ENCODE measurements at places on chromosomes 7 and 10.

DNA sequence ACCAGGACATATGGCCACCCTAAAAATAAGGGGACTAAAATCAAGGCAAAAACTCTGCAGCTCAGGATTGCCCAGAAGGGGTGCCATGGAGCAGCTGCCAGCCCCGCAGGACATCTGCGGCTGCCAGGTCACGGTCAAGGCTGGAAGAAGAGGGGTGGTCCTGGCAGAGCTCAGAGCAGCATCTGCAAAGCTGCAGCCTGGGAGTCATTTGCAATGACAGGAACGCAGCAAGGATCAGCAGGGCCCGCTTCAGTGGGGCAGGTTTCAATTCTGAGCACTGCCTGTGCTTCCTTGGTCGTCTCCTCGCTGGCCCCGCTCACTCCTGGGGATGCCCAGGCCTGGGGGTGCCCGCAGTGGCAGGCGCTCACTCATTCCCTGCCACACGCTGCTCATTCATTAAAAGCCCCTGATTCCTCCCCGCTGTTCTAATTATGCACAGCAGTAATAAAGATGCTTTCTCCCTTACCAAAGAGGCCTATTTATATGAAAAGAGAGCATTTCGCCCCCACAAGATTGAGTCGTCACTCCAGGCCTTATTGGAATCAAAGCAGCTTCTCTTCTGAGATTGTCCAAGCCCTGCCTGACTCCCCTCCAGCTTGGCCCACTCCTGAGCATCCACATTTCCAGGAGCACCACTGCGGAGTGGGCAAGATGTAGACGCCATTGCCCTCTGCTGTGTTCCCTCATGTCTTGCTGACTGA is 4.6 kb downstream of the HSPA12A start:
- peak; percentile 19 for DNase-seq

- DNase-seq, result peak; percentile 52
Measured at GRCh38 chr7:123916240-123916724, 8.8 kb upstream of the SPAM1 start.

DNA sequence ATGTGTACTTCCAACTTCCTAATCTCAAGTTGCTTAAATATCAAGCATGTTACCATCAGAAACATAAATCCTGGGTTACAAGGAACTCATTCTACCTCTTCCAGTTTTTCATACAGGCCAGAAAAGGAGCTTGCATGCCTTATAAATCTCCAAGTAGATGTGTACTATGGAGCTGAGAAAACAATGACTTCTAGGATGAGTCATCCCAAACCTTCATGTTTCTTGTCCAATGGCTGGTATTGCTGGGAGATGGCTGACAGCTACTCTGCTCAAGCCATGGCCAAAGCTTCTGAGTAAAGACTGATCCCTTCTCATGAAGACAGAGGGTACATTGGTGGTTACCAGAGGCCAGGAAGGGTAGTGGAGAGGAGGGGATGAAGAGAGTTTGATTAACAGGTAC is 8.6 kb downstream of the RAPGEF5 start:
- DNase-seq, result peak; percentile 22

DNA sequence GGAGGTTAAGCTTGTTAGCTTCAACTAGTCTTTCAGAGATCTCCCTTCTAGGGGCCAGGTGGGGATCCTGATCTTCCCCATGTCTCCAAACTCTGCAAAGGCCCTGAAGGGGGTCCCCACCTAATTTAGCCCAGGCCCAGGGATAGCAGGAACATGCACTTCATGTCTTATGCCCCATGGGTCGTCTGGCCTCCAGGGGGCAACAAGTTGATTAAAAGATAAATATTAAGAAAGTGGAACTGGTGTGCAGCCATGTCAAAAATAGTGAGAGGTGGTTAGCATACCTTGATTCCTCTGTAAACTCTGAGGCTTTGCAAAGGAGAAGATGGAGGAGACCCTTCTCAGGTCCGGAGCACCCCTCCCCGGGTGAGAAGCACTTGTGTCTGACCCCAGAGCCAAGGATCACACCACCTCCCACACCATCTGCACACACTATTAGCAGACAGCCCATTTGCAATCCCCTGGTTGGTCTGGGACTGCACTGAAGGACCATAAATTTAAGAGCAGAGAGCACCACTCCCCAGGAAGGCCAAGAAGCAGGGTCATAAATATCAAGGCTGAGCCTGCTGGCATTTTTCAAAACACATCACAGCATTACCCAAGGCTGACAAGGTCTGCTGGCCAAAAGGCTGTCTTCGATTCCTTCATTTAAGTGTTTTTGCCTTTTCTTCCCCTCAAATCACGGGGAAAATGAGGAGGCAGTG is 44.2 kb upstream of the LRRC18 start:
- DNase-seq, result no peak

DNA sequence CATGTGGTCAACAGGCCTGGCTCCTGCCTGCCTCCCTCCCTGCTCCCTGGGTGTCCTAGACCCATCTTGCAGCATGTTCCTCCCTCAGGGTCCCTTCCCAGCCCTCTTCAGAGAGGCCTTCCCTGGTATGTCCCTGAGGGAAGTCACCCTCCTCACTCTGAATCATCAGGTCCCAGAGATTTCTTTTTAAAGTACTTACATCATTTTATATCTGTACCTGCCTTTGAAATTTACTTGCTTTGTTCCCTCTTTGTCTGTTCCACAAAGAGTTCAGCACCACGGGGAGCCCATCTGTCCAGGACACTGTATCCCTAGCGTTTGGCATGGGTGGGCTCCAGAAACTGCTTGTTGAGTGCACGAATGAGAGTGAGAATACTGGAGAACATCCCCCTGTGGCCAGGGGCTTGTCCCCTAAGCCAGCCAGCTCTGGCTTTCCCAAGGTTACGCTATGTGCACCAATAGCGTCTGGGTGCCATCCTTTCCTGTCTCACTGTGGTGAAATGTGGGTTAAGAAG is 50.6 kb upstream of the IGFBP3 start:
- no peak for DNase-seq

DNA sequence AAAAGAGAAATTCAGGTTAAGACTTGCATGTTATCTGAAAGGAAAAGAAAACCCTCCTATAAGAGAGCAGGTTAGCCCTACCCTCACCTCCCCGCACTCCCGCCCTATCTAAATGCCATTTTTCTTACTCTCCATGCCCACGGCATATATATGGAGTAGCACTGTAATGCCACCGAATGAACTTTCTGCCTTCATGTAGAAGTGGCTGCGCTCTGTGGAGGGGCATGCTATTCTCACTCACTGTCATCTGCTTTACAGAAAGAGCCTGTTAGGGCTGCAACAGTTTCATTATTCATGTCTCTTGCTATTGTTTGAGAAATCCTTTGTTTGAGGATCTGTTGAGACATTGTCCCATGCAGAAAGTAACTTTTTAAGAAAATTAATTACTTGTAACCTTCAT is 1190.6 kb downstream of the SORCS1 start:
- DNase-seq, result no peak

DNA sequence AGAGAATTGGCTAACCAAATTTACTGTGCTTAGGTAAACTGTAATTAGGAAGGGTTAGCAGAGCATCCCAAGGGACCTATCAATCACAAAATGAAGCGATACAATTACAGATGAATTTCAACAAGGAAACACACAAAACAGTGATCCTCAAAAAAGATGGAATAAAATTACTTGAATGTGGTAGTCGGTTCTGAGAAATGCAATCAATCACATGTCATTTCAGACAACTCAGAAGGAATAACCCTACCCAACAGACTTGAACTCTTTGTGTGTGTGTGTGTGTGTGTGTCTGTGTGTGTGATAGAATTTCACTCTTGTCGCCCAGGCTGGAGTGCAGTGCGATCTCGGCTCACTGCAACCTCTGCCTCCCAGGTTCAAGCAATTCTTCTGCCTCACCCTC is 43.5 kb downstream of the ST8SIA6 start:
- DNase-seq, result no peak

DNA sequence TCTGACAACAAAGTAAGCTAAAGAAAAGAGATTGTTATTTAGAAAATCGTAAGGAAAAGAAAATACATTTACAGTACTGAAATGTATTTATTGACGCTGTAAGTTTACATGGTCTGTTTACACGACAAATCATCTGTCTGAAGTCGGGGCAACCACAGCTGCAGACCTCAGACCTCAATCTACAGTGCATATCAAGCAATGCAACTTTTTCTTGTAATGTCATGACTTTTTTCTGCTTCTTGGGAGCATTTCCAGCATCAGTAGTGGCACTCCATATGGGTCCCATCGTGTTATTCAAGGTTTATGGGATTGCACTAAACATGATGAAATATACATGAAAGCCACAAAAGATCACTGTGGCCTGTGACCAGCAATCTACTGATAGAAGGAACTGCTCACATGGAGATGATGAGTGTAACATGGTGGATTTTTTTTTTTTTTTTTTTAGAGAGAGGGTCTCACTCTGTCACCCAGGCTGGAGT is 77.1 kb downstream of the MTPN start:
- DNase-seq, result no peak

DNA sequence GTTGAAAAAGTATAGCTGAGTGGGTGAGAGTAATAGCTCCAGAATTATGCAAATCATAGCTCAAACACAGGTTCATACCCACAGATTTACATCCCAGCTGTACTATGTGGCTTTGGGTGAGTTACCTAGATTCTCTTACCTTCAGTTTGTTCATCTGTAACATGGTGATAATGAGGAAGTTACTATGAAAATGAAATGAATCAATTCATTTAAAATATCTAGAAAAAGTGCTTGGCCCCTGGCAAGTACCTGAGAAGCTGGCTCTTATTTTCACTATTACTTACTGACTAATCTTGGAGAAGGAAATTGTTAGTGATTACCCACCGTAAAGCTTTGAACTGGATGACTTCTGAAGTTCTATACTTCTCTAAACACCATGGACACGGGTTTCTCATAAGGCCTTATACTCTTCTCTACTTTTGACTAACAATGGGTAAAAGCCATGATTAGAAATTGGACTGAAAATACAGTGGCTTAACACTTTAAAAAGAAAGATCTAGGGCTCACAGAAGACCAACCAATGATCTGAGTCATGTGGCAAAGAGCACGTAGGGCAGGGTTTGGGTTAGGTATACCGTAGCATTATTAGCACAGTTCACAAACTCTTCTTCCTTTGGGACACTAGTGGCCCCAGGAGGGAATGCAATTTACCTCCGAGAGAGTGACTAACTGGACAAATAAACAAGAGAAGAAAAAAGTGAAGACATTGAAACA is 149.2 kb downstream of the PLPP4 start:
- DNase-seq, result peak; percentile 8

DNA sequence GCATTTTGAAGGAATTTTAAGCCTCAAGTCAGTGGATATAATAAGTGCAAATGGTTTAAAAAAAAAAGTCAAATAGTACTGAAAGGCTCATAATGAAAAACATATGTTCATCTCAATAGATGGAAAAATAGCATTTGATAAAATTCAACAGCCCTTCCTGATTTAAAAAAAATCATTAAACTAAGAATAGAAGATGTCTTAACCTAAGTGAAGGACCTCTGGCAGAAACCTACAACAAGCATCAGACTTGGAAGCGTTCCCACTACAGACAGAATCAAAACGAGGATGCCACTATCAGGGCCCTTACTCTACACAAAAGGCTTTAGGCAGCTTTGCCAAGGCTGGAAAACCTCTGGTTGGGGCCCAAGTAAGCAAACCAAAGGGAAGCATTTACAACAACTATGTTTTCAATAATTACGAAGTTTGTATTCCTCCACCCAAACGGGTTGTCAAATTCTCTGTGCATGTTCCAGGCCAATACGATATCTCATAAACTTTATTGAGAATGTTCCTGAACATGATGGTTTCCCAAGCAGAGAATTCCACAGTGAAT is 45.1 kb downstream of the CYTH3 start:
- DNase-seq, result peak; percentile 76

DNA sequence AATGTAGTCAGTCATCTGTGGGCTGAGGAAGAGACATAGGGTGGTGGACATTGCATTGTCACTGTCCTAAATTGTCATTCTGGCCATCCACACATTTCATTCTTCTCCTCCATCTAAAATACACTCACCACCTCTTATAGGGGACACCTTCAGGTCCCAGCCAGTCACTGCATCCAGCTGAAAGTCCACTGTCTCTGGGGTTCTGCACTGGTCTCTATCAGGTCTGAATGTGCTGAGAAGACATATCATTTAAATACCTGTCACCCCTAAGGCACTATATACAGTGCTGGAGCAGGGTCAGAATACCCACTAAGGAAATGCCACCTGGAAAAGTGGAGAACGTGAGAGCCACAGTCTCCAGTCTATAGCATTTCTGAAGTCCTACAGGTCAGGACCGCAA is 29.6 kb downstream of the SH2D4B start:
- DNase-seq, result no peak

- no peak for DNase-seq
Measured at GRCh38 chr7:116400522-116400921, 99.0 kb upstream of the CAV2 start.

GRCh38 chr7:21580073-21580521 is 37.3 kb downstream of the DNAH11 start:
- DNase-seq, result peak; percentile 89
